Ascending aorta (tissue), 2 donors: ENCODE measurements at places on chromosomes 16 and 17. TPM values are rescaled to one million over a fixed set of nuclear protein-coding genes. Genes with fewer than 3 reads are reported as not detected.

GRCh38 chr17:4548721-4549531 lies 6.3 kb downstream of the MYBBP1A start:
- DNase-seq, result no peak

DNA sequence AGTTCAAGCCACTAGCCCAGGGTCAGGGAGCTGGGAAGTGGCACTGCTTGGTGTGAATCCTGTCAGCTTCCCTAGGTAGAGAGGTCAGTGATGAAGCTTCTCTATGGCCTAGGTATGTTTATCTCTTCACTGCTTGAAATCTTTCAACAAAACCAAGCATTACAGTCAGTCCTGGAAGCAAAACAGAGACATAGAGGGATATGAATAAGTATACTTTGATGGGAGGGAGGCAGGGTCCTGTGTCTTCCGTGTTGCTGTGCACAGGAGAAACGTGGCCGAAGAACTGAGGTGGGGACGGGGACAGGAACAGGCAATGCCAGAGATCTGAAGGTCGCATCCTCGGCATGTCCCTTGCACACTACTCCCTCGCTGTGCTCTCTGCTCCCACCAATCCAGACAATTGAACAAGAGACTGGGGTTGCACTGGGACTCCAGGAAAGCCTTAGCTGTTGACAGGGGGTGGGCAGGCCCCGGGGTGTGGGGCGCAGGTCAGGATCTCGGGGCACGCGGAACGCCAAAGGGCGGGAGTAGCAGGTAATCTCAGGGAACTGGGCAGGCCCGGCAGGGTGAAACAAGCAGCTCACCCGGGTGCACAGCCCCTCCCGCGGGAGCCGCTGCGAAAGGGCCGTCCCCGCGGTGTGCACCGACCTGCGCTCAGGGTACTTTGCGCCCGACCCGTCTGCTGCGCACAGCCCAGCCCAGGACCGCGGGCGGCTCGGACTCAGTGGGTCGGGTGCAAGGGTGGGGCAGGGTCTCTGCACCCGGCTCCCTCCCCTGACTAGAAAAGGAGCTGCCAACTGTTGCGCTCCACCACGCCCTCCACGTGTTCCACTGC lies at the start of gene MT1H:
MT1H (plus strand) TSS at position 810 of the 835 bp plus-strand sequence. CDS start 71 bp downstream, outside the sequence.
- no peak for DNase-seq

DNA sequence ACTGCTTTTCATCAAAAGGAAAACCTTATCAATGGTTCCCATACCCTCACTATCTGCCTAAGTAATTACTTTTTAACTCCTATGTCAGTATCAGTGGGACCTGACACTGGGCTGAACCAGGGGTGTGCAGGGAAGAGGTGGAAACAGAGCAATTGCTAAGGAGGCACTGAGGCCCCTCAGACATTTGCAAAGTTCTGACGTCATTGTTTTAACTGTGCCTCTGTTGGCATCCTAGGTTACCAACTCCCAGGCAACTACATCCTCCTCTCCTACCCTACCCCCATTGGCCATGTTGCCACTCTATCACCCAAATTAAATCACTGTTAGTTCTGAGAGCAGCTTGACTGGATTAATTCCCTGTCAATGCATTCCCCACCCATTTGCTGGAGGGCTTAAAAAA lies 8.0 kb upstream of the WWOX start:
- DNase-seq, result no peak

Gene MNT
- 4.9 TPM for total RNA-seq
